ENCODE measurements at places on chromosomes 2 and 18.

DNA sequence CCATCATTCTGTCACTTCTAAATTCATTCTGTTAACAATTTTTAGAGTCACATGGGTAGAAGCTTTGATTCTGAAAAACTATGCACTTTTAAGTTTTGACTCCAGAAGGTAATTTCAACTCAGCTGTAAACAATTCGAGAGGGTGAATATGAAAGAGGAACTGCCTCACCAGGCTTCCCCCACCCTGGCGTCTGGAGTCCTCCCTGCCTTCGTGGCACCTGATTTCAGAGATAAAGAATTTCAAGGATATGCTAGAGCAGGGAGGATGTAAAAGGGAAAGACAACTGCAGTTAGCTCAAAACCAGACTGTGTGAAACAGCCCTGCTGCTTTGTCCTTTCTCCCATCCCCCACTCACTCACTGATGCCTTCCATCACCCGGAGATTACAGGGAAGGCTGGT is 40.7 kb downstream of the ONECUT2 start:
- DNase-seq: no peak

DNA sequence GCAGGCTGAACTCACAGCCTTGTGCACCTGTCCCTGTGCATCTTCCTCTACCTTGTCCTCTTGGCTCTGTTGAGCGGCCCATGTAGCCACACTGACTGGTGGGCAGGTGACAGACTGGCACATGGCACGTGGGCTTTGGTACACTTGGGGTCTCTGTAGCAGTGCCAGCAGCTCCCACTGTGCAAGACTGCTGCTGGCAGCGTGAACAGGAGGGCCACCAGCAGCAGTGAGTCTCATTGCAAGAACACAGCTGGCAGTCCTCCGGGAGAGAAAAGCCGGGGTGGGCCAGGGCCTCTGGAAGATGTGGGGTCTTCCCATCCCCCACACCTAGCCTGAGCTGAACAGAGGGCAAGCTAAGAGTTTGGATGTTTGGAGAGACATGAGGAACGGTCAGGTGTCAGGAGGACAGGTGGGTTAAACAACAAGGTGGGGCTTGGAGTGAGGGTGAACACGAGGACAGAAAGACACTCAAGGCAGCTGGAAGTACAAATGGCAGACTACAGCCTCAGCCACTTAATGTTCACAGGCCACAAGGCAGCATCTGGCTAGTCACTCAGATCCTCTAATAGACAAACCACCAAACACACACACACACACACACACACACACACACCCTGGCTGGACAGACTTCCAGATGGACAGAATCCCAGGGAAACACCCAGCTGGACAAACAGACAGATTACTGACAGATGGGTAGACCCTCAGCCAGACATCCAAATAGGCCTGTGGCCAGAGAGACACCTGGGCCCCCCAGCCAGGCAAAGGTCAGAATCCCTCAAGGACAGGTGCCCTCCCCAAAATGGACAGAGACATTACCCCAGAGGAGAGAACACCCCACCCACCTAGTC is 2.3 kb upstream of the PTPN18 start:
- DNase-seq: no peak

DNA sequence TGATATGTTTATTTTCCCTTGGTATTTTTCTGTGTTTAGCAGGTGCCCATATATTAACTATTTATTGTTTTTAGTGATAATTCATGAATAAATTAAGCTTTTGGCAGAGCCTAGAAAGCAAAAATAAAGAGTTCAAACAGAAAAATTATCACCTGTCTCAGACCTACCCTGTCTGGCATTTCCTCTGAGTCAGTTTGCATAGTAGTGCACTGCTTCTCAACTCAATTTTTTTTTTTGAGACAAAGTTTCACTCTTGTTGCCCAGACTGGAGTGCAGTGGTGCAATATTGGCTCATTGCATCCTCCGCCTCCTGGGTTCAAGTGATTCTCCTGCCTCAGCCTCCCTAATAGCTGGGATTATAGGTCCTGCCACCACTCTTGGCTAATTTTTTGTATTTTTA is 793.9 kb downstream of the SUCLG1 start:
- no peak for DNase-seq

DNA sequence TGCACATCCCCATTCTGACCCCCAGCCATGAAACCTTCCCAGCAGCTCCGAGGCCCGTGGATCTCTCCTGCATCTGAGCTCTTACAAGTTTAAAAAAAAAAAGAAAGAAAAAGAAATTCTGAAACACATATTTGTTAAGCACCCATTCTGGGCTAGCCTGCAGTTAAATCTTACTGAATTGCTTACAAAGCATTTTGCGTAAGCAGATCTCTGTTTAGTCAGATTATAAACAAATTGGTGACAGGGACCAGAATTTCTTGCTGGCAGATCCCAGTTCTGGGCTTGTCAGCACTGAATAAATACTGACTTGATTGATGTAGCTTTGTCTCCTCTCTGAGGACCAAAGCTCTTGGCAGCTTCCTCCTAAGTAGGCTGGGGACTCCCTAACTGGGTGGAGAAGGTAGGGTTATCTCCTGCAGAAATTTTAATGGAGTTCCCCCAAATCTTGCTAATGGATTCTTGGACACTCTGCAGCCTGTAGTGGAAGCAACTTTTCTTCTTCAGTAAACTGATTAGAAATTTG is 160.9 kb downstream of the MIB1 start:
- DNase-seq: no peak

DNA sequence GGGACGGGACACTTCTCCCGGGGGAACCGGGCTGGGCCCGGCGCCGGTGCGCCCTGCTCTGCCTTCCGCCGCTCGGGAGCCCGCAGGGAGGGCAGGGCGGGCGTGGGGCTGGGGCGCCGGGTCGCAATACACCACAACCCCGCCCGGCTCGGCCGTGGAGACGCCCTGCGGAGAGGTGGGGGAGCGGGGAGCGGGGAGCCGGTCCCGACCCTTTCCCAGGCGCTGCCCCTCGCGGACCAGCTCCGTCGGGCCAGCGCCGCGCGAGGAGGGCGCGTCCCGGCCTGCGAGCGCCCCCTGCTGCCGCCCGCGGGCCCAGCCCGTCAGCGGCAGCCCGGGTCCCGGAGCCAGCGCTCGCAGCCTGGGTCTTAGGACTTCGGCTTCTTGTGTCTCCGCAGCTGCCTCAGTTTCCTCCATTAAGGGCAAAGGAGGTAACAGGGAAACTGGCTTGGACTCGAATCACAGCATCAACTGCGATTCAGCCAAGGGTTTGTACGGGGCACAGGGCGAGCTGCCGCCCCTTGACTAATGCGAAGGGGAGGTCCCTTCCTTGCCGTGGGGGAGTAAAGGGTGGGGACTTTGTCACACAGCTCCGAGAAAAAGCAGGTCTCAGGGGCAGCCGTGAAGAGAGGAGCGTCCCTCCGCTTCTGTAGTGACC is 635 bp upstream of the ADRA2B start:
- DNase-seq: peak; percentile 55

GRCh38 chr18:45642238-45642637 is 27.0 kb downstream of the SLC14A2 start:
- DNase-seq: no peak

- no peak for DNase-seq
Measured at GRCh38 chr18:21342372-21342771, 100.3 kb downstream of the GREB1L start.
